Left lung (tissue), 14 donors: ENCODE measurements at places on chromosomes 11 and 22. TPM values are rescaled to one million over a fixed set of nuclear protein-coding genes. Genes with fewer than 3 reads are reported as not detected.

DNA sequence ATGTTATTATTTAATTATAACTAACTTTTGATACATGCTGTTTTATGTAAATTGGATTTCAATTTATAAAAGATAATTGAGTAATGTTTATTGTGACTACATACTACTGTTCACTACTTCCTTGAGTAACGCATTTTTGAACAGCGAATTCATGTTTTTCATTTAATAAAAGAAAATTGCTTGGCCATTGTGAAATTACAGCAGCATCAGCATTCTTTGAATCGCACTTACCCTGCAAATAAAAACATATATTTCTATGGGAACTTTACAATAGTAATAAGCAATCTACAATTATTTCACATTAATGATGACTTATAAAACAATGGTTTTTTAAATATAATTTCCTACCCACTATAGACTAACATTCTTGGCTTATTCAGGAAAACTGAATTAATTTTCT is 20.3 kb downstream of the OR5J2 start:
- no peak overlapping the region for H3K27ac ChIP-seq
- no peak overlapping the region for H3K4me3 ChIP-seq
- H3K27me3 ChIP-seq: no peaks in the 10 kb centered on the region
- no peaks in the 10 kb centered on the region for H3K4me1 ChIP-seq
- no peaks in the 10 kb centered on the region for H3K36me3 ChIP-seq

- peaks cover 5% of the 10 kb centered on the region for H3K4me1 ChIP-seq
- H3K4me3 ChIP-seq: no peak overlapping the region
- H3K27me3 ChIP-seq: no peaks in the 10 kb centered on the region
- no peaks in the 10 kb centered on the region for H3K36me3 ChIP-seq
Measured at GRCh38 chr11:11969380-11970215, 38.8 kb downstream of the DKK3 start.

DNA sequence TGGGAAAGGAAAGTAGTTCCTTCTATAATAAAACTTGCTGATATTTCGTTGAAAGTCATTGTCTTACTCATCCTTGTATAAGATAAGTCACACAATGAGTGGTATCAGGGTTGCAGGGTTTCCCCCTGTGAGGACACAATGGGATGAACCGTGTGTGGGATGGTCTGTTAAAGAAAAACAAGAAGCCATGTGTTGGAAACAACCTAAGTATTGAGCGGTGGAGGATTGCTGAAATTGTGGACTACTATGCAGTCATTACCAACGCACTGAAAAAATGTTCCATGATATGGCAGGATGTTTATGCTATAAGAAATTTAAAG is 28.6 kb downstream of the PTPRJ start:
- H3K27ac ChIP-seq: peak overlapping the region; percentile 85
- no peaks in the 10 kb centered on the region for H3K27me3 ChIP-seq
- H3K4me1 ChIP-seq: peaks cover 15% of the 10 kb centered on the region
- no peaks in the 10 kb centered on the region for H3K36me3 ChIP-seq
- no peak overlapping the region for H3K4me3 ChIP-seq

- H3K4me3 ChIP-seq: no peak overlapping the region
- no peak overlapping the region for H3K27ac ChIP-seq
- no peak for DNase-seq
- H3K36me3 ChIP-seq: no peaks in the 10 kb centered on the region
- H3K27me3 ChIP-seq: no peaks in the 10 kb centered on the region
Measured at GRCh38 chr11:33476945-33477606, 219.9 kb downstream of the HIPK3 start.

- H3K4me3 ChIP-seq: no peak overlapping the region
- H3K36me3 ChIP-seq: no peaks in the 10 kb centered on the region
- H3K27ac ChIP-seq: no peak overlapping the region
- no peak for DNase-seq
- no peaks in the 10 kb centered on the region for H3K27me3 ChIP-seq
Measured at GRCh38 chr11:56782167-56782847, 33.8 kb upstream of the OR9G4 start.

DNA sequence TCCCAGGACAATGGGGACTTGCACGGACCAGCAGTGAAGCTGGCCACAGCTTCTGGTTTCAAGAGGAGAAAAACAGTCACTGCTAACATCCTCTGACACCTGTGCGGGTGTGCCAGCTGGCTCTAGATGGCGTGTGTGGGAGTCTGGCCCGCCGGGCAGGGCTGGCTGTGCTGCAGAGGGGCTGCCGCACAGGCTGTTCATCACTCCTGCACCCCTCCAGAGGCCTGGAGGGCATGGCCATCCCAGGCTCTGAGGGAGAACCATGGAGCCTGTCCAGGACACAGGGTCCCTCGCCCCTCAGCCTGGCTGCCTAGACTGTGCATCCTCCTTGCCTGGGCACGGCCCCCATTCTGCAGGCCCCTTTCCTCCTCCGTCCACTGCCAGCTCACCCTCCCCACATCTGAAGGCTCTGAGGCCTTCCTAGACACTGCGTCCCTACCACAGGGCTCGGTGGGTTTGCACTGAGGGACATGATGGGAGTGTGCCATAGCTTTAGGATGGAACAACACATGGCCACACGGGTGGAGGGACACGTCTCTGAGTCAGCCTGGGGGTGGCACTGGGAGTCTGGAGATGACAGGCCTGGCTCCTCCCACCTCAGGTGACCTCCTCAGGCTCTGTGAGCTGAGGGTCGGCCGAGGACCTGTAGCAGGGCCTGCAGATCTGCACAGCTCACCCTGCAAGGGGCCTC is 42.1 kb upstream of the GNB1L start:
- no peak overlapping the region for H3K27ac ChIP-seq
- peaks cover 8% of the 10 kb centered on the region for H3K4me1 ChIP-seq
- DNase-seq: no peak
- H3K4me3 ChIP-seq: no peak overlapping the region

Gene OVOL1
- total RNA-seq: 0.37 TPM

DNA sequence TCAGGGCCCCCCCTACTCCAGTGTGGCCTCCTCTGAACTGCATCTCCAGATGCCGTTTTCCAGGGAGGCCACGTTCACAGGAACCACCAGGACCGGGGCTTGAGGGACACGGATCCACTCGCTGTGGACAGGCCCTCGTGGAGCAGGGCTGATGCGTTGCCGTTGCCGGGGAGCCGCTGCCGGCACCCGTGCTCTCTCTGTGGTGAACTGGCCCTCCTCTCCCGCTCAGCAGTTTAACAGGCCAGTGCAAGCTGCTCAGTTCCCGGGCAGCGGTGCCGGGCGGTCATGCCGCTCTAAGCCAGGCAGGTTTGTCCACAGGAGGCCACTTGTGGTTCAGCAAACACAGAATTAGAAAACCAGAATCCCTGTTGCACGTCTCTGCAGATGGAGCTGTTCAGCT is 301.6 kb downstream of the TBC1D22A start:
- H3K4me3 ChIP-seq: no peak overlapping the region
- H3K36me3 ChIP-seq: no peaks in the 10 kb centered on the region
- H3K4me1 ChIP-seq: no peaks in the 10 kb centered on the region
- H3K27me3 ChIP-seq: no peaks in the 10 kb centered on the region

Gene GNG3
- 0.42 TPM for total RNA-seq

- H3K4me3 ChIP-seq: no peak overlapping the region
- no peak for DNase-seq
- no peaks in the 10 kb centered on the region for H3K27me3 ChIP-seq
- H3K27ac ChIP-seq: no peak overlapping the region
Measured at GRCh38 chr11:54558919-54559318, 44.9 kb downstream of the OR4C46 start.
